ENCODE measurements at places on chromosomes 4 and X.

DNA sequence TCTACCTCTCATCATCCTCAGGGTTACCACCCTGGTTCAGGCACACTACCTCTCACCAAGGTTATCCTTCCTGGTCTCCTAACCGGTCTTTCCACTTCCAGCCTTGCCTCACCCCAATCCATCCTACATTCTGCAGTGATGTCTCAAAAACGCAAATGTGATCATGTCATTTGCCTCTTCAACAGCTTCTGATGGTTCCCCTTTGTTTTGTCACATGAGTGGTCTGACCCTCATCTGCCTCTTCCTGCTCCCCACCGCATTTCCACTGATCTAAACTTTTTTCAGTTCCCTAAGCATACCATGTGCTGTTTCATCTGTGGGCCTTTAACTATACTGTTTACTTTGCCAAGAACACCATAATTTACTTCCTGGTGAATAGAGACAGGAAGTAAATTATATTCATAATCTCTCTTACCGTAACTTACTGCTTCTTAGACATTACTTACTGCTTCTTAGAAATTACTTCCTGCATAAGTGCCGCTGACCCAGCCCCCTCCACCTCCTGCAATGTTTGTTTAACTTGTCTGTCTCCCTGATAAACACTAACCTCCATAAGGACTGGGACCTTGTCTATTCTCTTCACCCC, 27.1 kb upstream of the NSUN7 start:
- DNase-seq, result peak; percentile 50

DNA sequence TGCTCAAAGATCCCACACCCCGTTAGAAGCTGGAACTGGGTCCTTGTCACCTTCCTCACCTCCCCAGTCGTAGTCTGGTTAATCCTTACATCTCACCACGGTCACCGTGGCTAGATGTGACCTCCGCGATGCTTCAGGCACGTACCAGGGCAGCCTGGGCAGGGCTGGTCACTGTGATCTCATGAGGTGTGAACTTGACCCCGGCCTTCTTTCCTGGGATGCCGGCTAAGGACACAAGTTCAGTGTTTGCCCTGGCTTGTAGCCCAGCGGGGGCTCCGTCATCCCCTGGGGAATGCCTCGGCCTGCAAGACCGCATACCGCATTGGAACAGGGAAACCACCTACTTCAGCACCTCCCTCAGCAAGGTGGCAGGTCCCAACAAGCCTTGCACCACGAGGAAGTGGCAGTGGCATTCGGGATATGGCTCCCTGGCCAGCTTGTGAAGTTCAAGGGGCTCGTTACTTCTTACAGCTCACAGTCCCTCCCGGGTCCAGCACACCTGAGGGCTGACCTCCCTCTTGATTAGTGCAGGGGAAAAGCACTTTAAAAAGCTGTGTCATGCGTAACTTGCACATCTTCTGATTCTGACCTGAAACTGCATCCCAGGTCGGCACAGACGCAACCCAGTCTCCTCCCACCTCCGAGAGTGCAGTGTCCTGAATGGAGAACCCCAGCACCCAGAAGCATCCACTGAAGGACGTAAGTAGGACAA, 25.9 kb downstream of the NOP14 start:
- DNase-seq, result peak; percentile 58

- no peak for DNase-seq
Observed at GRCh38 chr4:35757836-35758235, 486.5 kb downstream of the ARAP2 start.

DNA sequence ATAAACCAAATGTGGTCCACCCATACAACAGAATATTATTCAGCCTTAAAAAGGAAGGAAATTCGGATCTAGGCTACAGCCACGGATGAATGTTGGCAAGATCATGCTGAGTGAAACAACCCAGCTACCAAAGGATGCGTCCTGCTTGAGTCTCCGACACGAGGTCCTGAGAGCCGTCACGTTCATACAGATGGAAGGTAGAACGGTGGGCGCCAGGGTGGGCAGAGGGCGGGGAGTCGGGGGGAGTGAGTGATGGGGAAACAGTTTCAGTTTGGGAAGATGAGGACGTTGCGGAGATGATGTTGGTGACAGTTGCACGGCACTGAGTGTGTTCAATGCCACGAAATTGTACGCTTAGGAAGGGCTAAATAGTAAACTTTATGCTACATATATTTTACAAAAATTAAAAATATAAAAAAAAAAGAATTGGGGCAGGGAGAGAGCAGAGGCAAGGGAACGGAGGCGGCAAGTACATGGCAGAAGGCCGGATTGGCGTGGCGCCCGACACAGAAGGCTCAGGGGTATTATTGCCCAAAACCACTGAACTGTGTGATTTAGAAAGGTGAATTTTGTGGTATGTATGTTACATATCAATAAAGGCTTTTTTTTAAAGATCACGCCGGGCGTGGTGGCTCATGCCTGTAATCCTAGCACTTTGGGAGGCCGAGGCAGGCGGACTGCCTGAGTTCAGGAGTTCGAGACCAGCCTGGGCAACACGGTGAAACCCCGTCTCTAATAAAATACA, 14.8 kb upstream of the MXD4 start:
- no peak for DNase-seq

DNA sequence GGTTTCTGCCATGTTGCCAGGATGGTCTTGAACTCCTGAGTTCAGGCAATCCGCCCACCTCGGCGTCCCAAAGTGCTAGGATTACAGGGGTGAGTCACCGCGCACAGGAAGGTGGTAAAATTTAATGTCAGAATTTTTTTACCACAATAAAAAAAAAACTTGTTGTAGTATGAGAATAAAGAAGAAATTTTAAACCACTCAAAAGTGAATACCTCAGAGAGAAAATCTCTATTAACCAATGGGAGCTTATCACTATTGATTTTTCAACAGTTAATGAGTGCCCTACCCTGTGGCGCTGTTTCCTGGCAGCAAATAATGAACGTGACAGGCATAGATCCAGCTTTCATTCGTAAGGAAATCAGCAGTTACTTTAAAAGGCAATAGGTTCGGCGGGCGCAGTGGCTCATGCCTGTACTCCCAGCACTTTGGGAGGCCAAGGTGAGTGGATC, 32.7 kb upstream of the SLC25A4 start:
- DNase-seq, result no peak

- DNase-seq, result no peak
Observed at GRCh38 chrX:3094261-3094660, 53.0 kb downstream of the ARSF start.

- no peak for DNase-seq
Observed at GRCh38 chrX:44871114-44871645, 1.8 kb upstream of the KDM6A start.

GRCh38 chrX:129665916-129666644, 11.3 kb upstream of the APLN start:
- no peak for DNase-seq

DNA sequence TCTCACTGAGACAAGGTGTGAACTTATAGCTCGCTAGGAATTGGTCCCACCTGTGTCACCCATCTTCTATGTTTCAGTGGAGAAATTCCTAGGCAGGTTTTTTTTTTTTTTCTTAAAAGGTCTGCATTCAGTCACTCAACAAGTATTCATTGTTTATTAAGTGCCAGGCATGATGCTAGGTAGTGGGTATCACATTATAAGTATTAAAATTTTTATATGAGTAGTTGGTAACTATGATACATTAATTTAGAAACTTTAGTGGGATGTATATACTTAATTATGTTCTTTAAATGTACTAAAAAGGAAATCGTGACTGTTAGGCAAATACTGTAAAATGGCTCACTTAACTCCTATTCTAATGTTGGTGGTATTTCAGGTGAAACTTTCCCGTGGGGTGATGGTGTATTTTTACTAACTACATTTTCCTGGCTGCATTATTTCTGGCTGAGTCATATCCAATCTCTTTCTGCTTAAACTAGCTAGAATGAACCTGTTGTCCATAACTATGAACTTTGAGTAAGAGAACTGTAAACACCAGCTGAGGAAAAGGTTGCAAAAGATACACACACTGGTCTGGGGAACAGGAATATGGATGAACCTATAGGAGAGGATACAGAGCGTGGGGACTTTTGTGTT, 49.3 kb upstream of the MED14 start:
- no peak for DNase-seq

GRCh38 chrX:114581528-114582263, 2.2 kb upstream of the HTR2C start:
- DNase-seq, result no peak

GRCh38 chr4:188109157-188109755, at the start of gene TRIML2:
Gene TRIML2, minus strand, starts transcription at chr4:188109603. Its CDS starts 4,235 bp downstream, at chr4:188105368.
- no peak for DNase-seq

- DNase-seq, result no peak
Observed at GRCh38 chr4:16029886-16030285, 53.9 kb downstream of the PROM1 start.

DNA sequence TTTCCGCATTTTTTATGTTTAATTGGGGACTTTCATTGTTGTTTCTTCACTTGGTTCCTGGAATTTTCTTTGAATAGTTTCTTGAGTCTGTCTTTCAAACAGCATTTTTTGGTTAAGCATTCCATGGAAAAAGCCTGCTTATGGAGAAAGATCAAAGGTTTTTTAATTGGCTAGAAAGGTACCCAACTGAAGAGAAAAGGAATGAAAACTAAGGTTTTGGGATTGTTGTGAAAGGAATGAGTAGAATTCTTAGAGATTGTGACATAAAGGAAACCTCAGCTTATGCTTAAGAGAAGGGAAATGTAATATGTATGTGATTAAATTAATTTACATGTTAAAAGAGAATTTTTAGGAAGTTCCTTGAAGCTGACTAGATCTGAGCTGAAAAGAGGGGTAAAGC, 82.8 kb downstream of the CCKAR start:
- DNase-seq, result no peak

- no peak for DNase-seq
Observed at GRCh38 chr4:176185051-176185450, 10.3 kb downstream of the SPATA4 start.

GRCh38 chr4:101218346-101218745, 129.0 kb downstream of the PPP3CA start:
- no peak for DNase-seq

DNA sequence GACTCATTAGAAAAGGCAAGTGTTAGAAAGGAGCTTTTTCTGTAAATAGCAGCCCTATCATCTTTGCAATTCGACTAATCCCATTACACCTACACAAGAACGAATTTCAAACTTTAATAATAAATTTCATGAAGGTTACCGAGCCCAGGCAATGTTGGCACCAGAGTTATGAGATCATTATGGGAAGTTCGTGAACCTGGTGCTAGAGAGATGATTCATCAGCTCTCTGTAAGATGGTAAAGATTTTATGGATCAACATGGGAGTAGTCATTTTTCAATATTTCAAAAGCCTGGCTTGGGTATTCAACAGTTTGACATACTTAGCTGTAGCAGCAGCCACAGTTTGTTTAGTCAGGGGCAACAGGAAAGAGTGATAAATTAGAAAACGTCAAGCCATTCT, 35.8 kb downstream of the AMELX start:
- no peak for DNase-seq

GRCh38 chrX:150533863-150534262, 34.6 kb upstream of the MTM1 start:
- DNase-seq, result no peak

GRCh38 chrX:10327651-10328050, 170.9 kb downstream of the CLCN4 start:
- DNase-seq, result no peak

DNA sequence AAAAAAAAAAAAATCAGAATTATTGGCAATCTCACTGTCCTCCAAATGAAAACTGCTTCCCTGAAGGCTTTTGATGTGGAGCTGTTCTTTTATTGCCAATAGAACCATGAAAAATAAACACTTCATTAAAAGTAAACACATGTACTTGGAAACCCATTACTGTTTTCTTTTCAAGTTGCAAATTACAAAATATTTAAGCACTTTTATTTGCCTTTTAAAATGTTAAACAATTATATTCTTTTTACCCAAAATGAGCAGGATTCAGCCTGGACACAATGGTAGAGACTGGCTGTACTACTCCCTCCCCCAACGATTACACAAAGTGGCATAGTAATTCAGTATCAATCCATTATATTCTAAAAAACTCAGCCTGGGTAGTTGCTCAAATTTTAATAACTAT, 60.9 kb downstream of the SH2D1A start:
- no peak for DNase-seq

DNA sequence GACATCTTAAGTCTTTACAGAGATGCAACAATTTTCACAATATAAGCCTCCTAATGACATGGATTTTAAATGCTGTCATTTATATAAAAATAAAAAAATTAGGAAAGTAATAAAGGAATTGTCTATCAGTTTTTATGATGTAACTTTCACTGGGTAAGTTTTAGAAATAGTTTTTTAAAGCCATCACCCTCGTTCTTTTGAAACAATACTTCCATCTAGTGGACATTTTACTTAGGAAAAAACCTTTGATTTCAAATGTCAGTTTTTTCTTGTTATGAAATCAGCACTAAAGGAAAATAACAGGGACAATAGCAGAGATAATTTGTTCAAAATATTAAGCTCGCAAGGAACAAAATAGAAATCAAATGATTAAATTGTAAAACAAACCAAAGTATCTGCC, 24.3 kb upstream of the NDNF start:
- no peak for DNase-seq

DNA sequence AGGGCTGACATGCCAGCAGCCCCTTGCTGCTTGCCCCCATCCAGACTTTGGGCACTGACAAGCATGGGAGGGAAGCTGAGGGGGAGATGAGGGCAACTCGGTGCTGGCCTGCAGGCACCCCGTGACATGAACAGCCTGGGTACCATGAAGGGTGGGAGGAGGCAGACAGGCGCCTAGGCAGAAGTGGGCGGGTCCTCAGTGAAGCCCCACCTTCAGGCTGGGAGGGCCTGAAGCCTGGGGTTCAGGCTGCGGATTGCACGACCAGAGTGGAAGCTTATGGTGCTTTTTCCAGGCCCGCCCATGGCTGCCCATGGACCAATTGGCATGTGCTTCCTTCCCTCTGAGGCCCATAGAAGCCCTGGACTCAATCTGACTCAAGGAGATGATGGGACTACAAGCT, 354.1 kb downstream of the GRIA2 start:
- DNase-seq, result no peak

- no peak for DNase-seq
Observed at GRCh38 chr4:135515295-135515694, 1313.7 kb upstream of the PABPC4L start.

DNA sequence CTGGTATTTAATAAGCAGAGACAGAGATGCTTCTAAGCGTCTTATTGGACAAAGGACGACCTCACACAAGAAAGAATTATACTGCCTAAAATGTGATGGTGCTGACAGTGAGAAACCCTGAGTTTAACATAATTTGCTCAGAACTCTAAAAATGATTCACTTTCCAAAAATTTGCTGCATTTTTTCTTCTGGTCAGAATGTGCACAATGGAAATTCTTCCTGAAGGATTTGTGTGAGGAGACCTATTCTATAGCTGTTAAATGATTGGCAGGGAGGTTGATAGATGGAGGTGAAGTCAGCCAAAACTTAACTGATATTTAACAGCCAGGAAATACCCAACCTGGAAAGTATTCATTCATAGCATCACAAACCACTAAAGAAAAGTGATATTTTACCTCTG, 1.7 kb downstream of the MAGEC3 start:
- DNase-seq, result no peak

DNA sequence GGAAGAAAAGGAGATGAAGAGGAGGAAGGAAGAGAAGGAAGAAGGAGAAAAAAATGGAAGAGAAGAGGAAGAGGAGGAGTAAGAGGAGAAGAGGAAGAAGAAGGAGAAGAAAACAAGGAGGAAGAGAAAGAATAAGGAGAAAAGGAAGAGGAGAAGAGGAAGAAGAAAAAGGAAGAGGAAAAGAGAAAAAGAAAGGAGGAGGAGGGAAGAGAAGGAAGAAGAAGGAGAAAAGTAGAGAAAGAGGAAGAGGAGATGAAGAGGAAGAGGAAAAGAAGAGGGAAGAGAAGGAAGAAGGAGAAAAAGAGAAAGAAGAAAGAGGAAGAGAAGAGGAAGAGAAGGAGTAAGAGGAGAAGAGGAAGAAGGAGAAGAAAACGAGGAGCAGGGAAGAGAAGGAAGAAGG, 11.8 kb upstream of the LEF1 start:
- no peak for DNase-seq

All from activated CD4-positive, alpha-beta T cell treated with anti-CD3 and anti-CD28 coated beads, Interleukin-2, Interleukin-6, amounts not matched to agents 100 ng/mL and 50 ng/mL, durations not matched to agents 16 hours and 8 hours (primary cell).